Cortex of kidney (tissue), 1 donor: ENCODE measurements at places on chromosomes 12 and 14.

DNA sequence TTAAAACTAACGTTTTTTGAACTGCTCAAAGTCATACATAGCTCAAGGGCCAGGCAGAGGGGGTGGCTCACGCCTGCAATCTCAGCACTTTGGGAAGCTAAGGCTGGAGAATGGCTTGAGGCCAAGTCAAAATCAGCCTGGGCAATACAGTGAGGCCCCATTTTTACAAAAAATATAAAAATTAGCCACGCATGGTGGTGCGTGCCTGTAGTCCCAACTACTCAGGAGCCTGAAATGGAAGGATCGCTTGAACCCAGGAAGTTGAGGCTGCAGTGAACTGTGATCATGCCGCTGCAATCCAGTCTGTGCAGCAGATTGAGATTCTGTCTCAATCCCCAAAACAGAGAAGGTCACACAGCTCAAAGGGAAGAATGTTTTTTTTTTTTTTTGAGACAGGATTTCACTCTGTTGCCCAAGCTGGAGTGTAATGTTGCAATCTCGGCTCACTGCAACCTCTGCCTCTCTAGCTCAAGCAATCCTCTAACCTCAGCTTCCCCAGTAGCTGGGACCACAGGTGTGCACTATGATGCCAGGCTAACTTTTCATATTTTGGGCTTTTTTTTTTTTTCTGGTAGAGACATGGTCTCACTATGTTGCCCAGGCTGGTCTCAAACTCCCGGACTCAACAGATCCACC is 2.9 kb downstream of the RBM23 start:
- no peak for DNase-seq

DNA sequence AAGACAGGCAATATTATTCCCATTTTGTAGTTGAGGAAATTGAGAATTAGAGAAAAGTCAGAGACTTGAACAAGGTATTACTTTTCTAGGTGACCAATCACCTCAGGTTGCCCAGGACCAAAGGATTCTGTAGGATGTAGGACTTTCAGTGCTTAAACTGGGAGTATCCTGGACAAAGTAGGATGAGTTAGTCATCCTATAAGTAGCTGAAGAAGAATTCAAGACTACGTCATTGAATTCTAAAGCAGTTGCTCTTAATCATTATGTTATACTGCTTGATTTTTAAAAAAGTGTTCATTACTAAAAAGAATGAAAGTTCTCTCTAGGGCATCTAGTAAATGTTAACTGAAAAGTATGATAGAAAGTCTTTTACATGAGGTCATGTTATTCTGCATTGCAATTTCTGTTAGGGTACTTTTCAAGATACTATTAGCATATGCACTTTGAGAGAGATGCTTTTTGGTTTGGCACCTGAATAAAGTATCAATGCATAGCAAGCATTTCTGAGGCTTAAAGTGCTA is 101.7 kb downstream of the RTN1 start:
- DNase-seq = no peak

DNA sequence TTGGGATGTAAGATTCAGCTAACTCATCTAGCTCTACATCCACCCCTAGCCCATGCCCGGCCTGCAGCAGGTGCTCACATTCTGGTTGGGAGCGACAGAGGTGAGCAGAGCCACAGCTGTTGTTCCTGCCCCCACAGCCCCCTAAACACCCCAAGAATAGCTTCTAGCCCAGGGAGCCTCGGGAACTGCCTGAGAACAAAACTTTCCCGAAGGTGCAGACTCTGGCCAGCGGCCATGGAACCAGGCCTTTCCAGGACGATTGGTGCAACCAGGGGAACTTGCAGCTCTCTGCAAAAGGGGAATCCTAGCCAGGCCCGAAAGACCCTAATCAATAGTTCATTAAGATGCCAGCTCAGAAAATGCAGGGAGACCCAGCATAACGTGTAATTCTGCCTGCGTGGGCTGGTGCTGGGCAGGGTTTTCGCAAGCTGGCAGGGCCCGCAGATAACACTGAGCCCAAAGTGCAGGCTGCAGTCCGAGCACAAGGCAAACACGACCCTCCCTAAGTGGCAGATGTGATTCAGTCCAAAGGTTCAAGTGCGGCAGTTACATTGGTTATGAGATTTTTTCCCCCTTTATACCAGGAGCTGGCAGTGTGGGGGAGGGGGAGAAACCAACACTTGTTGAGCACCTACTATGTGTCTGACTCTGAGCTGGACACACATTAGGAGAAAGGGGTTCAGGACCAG is 122.5 kb upstream of the MAP1LC3B2 start:
- DNase-seq = no peak

GRCh38 chr14:70599345-70599744 is 1.1 kb downstream of the MED6 start:
- no peak for DNase-seq

- no peak for DNase-seq
Measured at GRCh38 chr12:80846952-80847351, 90.8 kb downstream of the LIN7A start.

- no peak for DNase-seq
Measured at GRCh38 chr12:33000016-33000415, 103.4 kb upstream of the PKP2 start.

DNA sequence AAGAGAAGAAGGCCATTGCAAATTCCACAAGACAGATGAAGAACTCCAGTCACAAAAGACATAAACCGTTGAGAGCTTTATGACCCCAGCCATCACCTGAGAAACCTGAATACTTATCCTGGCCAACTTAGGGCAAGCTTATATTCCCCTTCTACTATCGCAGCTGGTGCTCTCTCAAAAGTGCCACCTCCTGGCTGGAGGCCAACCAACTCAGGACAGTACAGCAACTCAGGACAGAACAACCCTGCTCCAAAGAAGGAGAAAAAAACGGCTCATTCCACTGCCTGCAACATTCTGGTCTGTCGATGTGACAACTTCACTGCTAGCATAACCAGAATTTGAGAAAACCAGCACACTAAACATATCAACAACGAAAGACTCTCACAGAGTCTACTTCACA is 9.7 kb upstream of the KRT6B start:
- DNase-seq = no peak

DNA sequence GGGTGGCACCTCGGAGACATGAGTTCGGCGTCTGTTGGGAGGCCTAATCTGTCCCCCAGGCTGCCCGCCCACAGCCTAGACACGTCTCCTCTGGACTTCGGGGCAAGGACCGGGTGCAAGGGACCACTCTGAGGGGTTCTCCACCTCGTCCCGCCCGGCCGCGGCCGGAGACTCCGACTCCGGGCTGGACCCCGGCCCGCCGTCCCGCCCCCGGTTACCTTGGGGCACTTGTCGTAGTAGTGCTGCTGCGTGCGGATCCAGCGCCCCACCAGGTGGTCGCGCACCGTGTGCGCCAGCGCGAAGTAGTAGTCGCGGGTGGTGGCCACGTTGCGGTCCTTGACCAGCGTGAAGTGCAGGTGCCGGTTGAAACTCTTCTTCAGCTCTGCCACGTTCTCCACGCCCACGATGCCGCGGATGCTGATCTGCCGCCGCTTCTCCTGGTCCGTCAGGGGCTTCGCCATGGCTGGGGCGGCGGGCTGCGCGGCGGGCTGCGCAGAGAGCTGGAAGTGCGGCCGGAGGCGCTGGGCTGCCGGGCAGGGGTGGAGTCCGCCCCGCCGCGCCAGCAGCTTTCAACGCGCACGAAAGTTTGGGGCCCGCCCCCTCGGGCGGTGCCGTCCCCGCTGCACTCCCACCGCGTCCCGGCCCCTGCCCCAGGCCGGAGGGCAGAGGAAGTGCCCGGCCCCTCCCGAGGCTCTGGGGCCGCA is at the start of gene PYGL:
PYGL (minus strand) TSS at position 541 of the 704 bp plus-strand sequence; CDS start at position 461, 80 bp downstream.
- no peak for DNase-seq

DNA sequence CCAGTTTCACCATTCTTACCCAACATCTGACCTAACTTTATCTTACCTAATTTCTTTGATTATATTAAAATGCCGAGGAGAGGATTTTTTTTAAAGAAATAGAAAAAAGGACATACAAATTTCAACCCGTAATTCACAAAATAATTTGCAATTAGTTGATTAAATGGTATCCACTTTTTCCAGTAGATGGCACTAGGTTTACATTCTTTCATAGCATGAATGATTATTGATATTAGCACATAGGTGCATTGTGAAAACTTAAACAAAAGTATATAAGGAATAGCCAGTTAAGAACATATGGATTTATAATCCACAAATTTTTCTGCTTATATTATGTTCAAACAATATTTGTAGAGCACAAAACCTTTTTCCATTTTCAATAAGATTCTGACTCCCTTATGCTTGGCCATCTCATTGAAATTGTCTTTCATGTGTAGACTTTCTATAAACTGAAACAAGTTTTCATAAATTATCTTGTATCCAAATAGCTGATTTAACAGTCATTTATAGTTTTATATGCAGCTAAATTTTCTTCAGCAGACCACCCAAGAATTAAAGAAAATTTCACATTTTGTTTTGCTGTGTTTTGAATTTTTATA is 35.3 kb downstream of the MSRB3 start:
- DNase-seq = no peak

DNA sequence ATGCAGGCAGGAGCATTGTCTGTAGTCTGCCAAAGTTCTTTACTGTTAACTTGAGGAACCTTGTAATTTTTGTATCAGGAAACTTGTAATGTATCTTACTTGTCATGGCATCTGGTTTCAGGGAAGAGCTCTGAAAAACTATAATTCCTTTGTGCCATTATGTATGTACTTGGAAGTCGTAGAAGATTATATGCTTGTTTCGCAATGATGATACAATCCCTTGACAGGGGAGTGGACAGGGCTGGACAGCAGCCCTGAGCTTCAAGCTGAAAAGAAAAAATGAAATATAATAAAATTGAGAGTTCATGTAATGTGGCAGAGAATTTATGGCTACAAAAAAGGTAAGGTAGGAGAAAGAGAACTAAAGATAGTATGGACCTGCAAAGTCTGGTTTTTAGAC is 7.4 kb upstream of the DLGAP5 start:
- no peak for DNase-seq

- no peak for DNase-seq
Measured at GRCh38 chr14:33098016-33098415, 159.3 kb downstream of the NPAS3 start.

- DNase-seq = no peak
Measured at GRCh38 chr12:10540776-10541205, 35.1 kb downstream of the EIF2S3B start.

- no peak for DNase-seq
Measured at GRCh38 chr14:70094631-70095030, 94.1 kb downstream of the SLC8A3 start.

- no peak for DNase-seq
Measured at GRCh38 chr14:50260511-50260910, 29.1 kb upstream of the SOS2 start.

DNA sequence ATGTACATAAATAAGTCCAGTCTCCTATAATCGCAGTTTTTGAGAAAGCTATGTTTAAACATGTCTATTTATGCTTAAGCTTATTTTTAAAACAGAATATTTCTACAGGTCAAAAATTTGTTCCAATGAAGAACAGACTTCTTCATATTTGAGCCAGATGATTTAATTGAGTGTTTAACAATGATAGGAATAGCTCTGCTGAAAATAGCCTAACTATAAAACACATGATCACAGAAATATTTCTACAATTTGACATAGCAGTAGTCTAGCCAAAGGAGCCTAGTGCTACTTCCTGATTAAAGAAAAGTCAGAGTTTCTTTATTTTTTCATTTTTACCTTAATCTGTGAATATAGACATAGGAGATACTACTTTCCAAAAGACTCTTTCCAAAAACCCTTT is 29.4 kb downstream of the DCP1B start:
- DNase-seq = no peak

- no peak for DNase-seq
Measured at GRCh38 chr14:38410442-38410841, 154.5 kb upstream of the CLEC14A start.
